Nucleus accumbens (tissue), 56 donors: ENCODE measurements at places on chromosomes 3 and 15.

DNA sequence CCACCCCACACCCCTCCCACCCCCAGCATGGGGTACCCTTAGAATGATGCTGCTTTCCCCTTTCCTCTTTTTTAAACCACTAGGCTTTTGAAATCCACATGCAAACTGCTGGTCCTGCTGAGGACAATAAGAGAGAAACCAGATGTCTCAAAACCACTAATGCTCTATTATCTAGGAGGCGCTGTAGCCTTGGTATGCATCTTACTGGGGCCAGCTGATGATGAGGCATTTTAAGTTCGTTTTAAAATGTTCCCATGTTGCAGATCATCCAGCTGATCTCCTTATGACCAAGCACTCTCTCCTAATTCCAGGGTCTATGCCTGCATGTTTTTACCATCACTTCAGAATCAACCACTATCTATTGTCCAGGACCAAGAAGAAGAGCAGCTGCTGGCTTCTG is 1.3 kb downstream of the NME9 start:
- no peak for DNase-seq

DNA sequence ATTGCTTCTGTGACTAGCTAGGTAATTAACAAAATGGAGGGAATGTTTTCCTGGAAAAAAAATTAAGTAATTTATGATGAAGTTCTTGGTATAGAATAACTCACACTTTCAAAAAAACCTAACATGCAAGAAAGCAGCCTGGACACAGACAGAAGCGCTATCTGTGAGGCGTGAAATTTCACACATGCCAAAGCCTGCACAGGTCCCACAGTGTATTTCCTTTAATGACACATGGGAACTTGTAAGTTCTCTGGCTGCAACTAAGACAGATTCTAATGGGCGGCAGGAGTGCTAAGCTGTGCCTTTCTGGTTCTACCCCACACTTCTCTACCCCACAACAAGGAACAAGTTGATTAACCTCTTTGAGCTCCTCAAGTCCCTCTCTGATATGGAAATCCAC is 84.9 kb upstream of the NEO1 start:
- no peak for DNase-seq

DNA sequence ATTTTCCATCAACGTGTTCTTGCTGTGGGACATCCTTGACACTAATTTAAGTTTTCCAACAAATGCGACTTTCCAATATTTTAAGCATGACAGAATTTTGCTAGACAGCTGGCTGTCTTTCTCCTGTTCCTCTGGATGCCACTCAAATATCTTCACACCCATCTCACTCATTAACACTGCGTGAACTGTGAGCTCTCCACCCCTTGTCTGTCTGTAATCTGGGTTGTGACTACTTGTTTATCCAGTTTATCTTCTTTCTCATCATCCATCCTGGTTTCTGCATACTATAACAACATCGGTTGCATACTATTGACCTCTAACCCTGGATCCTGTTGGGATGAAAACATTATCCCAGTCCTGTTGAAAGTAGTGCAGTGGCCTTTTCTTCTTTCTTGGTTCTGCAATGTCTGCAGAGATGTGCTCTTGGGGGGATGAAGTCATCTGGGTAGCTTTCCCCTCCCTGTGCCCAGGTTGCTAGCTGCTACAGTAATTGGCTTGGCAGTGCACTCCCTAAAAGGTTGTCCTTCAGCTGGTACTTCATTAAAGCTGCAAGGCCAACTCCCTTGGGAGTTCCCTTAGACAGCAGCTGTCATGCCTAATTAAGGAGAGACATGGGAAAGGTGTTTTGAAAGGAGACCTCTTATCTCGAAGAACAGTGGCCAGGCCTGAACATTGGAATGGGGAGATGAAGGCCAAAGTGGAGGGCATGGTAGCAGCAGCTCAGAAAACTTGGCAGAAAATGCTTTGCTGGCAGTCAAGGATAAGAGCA is 24.7 kb downstream of the KAT2B start:
- DNase-seq, result no peak

DNA sequence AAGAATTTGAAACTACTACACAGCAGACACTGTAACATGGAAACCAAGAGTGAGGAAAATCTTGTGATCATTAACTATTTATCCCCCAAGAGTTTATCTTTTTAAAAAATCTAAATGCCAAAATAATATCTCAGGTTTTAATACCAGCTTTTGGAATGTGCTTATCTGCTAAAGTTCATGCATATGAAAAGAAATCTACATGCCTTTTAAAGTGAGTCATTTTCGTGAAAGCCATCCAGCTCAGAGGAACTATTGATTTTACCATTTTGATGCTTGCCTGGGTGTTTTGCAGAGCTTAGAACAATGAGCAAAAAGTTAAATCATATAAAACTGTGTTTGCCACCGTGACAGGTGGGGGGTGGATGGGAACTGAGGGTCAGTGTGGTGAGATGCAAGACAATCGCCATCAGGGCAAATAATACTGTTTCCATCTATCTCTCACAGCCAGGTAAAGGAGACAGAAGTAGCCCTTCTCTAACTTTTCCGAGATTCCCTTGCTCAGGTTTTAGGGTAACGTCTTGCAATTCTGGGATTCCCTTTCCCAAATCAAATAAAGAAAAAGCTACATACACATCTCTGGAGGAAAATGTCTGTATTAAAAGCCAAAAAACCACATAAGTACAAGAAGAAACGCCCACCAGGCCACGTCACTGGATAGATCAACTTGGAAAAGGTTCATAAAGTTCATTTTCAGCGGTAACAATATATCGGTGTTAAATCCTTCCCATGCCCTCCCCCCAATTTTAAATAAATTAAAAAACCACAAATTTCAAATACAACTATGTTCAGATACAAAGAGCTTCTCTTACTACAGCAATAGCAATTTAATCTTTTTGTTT is 2.0 kb downstream of the TMEM158 start:
- DNase-seq, result no peak

DNA sequence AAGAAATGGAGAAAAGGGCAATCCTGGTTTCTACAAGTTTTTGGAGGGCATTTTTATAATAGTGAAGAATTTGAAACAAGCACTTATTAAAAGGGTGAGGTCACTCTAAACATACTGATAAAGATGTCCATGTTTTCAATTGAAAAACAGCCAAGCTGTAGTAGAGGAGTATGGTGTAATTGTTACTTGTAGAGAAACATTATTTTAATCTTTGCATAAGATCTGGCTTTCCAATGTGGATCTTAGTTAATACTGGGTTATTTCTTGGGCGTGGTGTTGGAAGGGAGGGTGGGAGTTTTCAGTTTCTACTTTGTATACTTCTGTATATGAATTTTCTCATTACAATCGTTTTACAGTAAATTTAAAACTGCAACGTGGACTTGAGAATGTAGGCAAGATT is 22.8 kb downstream of the MORF4L1 start:
- DNase-seq, result no peak

GRCh38 chr15:67524235-67524634 is 3.3 kb downstream of the C15orf61 start:
- DNase-seq, result no peak

- DNase-seq, result no peak
Measured at GRCh38 chr3:37642670-37643598, 218.7 kb upstream of the CTDSPL start.

GRCh38 chr3:73504239-73504638 is 120.5 kb downstream of the PDZRN3 start:
- DNase-seq, result no peak

GRCh38 chr3:56369914-56370313 is 98.4 kb downstream of the ERC2 start:
- no peak for DNase-seq

GRCh38 chr3:172698631-172699030 is 12.2 kb downstream of the NCEH1 start:
- DNase-seq, result no peak

DNA sequence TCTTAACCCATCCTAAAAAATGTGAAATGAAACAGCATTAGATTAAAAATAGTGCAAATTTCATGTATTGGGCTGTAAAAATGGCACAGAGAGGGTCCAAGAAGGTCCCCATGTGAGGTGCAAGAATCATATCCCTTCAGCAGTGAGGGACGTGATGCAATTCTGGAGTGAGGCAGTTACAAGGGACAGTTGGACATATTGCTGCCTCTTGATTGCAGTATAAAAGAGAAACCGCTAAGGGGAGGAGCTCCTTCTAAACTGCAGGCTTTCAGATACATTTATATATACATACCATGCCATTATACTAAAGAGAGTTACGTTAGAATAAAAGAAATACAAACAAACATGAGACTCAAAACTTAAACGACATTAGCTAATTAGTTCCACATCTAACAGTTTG is 304.2 kb upstream of the CTNNB1 start:
- DNase-seq, result no peak

DNA sequence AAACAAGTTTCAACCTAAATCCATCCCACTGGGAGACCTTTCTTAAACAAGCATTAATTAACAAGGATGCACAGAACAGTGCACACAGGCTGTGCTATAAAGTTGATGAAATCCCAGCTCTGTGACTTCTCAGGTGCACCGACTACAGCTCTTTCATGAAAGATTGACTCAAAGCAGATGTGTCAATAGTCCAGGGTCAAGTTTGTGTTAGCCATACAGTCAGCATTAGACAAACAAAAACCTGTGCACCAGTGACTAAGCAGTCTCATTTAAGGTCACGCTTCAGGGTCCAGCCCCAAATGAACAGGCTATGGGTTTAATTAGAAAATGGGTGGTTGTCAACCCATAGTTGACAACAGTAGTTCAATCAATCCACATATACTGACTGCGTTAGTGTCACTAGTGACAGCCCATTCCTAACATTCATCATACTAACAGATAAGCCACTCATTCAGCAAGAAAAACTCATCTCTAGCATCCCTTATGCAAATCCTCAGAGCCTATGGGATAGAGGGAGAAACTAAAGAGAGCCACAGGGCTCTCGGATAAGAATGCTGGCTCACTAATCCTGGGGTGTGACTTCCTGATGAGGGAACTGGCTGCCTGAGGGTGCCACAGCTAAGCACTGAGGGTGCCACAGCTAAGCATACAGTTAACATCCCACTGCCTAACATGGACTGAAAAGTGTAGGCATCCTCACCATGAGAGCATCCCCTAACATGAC is 84.1 kb downstream of the WNT5A start:
- DNase-seq, result no peak

DNA sequence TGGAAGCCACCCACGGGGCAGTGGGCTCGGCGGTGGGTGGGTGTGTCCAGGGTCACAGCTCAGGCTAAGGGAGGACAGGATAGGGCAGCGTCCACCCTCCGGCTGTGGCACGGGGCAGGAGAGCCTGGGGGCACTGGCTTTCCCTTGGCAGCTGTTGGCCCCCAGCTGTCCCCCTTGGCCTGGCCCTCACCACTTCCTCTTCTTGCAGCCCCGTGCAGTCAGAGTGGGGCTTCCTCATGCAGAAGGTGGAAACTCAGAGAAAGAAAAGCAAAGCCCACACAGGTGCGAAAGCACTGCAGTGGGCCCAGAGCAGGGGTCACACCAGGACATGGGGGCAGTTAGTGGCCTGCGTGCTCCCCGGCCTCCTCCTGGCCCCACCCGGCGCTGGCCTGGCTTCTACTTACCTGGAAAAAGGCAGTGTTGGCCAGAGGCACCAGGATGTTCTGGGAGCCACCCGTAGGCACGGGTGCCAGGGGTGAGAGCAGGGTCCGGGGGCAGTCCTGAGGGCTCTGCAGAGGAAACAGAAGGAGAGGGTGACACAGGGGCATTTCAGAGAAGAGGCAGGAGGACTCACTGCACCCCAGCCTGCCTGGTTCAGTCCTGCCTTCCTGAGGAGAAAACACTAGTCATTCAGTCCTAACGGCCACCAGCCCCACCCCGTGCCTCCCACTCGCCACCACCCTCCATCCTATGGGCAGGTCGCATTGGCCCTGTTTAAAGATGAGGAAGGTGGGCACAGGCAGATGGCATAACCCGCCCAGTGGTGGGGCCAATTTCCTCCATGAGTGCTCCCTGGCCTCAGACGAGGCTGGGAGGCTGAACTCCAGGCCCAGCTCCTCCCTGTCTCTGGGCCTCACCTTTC is 28.3 kb downstream of the PLXND1 start:
- no peak for DNase-seq

DNA sequence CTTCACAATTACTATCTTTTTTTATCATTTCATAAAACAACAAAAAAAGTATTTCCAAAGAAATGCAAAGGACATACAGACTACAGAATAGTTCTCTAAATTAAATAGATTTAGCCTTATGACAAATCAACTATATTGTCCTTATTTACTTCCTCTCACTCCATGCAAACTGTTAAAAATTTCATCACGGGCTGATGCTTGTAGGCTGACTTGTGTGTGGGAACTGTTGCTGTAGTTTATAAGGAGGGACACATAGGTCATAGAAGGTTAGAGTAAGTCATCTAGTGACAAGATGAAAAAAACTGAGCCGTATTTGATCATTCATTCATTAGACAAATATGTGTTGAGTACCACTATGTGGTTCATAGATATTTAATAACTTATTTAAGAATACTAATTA is 232.5 kb upstream of the TBL1XR1 start:
- no peak for DNase-seq

DNA sequence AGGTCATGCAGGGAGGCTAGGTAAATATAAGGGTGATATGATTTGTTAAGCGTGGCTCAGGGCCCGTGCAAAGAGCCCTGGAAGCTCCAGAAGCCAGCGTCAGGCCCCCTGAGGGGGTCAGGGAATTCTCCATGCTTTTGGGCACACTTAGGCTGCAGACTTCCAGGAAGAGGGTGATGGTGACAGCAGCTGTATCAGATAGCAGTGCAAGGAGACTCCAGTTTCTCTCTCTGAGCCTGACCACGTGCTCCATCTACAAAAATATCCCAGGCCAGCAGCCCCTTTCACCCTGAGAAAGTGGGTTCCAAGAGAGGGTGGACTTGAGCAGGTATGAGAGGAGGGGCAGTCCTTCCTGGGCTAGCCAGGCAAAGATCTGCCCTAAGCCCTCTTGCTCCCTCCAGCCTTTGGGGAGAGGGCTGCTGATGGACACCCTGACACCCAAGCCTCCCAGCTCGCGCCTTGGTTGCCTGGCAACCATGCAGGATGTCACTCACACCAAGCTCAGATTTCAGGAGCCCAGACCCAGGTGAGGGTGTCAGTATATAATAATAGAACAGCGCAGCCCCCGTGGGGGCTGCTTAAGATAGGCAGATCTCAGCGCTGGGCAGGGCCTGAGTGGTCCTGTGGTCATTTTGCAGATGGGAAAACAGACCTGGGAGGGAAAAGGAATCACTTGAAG is 35.8 kb downstream of the ATP2B2 start:
- DNase-seq, result no peak
